ENCODE measurements at places on chromosomes 5 and 9.

DNA sequence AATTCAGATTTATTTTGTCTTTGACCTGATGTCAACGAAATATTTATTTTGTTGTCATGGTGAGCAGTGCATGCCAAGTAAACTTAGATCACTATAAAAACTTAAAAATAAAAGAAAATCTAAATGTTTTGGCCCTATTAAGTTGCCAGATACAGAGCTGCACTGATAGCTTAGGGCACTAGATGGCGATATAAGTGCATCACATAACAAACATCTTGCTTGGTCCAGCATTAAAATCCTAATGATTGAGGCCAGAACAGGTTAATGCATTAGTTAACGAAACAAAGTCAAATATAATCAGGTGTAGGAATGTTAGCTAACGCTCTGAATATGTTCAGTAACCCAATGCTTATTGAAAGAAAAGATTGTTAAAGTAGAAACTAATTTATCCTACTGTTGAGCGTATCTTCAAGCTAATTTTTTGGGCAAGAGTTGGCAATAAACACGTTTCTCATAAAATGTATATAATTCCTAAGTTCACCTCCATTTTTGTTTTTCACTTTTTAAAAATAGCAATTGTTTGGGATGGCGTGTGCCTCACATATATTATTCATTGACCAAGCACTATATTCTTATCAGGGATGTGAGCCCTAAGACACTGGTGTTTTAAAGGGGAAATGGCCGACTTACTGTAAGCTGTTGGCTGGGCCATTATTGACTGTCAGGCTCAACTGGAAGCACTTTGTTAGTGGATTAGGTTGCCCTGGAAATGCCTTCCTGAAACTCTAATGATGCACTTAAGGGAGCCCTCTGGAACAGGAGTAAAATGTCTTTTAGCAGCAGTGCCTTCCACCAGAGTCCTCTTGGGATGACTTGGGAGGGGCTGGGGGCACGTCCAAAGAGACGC, 33.3 kb downstream of the KCTD16 start:
- no peak for DNase-seq

DNA sequence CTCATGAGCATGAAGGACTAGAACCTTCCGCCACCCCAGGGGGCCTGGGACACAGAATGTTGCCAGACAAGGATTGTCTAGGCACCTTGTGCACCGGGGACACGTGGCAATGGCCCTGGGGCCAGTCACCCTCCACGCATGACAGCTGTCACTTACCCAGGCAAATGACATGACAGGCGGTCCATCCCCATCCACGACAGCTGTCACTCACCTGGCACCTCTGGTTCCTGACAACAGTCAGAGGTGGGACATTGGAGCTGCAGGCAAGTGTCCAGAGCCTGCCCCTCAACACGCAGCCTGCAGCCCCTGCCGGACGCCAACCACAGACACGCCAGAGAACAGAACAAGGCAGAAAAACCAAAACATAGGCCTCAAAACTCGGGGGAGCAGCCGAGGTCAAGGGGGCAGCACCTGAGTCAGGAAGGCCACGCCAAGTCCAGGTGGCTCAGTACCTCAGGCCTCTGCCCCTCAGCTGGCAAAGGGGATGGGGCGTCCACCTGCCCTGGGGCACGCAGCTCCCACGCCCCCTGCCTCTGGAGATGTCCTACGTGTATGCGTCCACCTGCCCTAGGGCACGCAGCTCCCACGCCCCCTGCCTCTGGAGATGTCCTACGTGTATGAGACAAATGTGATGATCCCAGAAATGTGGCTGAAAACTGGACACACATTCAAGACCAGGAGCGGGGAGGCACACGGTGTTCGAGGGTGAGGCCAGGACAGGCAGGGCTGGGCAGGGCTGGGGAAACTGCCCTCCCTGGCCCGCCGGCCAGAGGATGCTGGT, 14.5 kb downstream of the VAV2 start:
- DNase-seq: no peak

DNA sequence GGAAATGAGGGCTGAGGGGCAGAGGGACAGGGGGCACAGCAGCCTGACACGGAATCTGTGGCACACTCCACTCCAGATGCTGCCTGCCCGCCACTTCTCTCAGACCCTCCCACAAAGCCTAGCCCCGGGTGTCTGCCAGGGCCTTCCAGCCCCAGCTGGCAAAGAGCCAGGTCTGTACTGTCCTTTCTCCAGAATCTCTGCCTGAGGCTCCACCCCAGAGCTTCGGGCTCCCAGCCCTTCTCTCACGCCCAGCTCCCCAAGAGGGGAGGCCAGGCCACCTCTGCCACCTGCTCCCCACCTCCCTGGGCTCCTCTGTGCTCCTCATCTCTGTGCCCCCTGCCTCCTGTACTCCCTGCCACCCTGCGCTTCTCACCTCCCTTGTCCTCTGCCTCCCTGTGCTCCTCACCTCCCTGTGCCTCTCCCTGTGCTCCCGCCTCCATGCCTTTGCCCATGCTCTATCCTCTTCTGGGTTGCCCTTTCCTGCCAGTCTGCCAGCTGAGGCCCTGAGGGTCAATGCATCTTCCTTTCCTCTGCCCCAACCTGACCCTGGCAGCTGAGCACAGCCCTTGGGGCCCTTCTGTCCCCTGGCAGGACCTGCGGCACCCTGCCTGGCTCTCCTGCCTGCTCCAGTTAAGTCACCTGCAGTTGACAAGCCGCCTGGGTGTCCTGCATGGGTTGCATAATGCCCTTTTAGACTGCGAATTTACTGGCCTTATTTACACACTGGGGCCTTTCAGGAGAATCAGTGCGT, 36.4 kb downstream of the RASGEF1C start:
- DNase-seq: no peak

GRCh38 chr9:131312822-131313770, 23.6 kb downstream of the PLPP7 start:
- DNase-seq: no peak

- no peak for DNase-seq
These were observed 18.3 kb downstream of the PTGES2 start for GRCh38 chr9:128109050-128109709.

- no peak for DNase-seq
These were observed 64.1 kb upstream of the HSPA9 start for GRCh38 chr5:138639326-138639725.

DNA sequence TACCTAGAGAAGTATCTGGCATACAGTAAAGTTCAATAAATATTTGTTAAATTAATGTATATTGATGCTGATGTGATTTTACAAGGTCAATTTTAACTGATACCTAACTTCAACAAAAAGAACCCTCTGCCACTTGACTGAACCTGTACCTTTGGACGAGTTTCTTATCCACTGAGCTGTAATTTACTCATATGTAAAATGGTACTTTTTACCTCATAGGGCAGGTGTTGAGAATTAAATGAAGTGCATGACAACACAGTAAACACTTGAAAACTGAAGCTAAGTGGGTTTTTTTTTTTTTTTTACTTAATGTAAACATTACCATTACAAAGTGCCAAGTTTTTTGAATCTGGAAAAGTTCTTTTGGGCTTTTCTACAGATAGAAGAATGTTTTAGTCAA, 15.4 kb downstream of the NIPSNAP3B start:
- no peak for DNase-seq

DNA sequence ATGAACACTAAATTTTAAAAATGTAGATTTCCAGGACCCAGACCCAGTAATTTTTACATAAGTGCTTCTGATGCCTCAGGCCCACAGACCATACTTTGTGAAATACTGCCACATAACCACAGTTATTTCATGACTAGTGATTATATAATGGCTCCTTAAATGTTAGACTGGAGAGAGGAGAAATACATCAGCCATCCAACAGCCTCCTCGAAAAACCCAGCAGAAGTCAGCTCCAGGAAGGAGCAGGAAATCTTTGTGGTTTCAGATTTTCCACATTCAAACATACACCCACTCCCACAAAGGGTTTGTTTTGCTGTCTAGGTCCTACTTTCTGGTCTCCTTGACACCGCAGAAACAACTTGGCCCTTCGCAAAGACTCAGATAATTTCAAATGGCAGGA, 455.2 kb downstream of the DTWD2 start:
- no peak for DNase-seq

GRCh38 chr5:96252596-96252995, 180.5 kb downstream of the PCSK1 start:
- DNase-seq: no peak

GRCh38 chr9:127114606-127115005, 7.8 kb downstream of the ANGPTL2 start:
- DNase-seq: no peak

DNA sequence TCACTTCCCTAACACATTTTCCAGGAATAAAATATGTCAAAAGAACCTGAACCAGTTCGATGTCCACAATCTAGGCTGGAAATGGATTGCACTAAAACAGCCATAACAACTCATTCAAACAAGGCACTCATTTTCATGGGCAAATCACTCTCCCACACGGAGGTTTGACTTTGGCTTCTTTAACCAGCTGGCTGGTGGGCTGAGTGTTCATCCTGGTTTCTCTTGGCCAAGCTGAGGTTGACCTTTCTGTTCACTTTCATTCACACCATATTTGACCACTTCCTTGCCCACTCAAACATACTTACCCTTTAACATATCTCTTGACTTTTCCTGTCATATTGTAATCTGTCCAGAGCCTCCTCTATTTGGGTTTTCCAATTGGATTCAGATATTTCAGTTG, 5.4 kb downstream of the IL7R start:
- no peak for DNase-seq

- DNase-seq: no peak
These were observed 21.1 kb downstream of the TRAF1 start for GRCh38 chr9:120905315-120906164.

GRCh38 chr5:133514456-133514855, 97.9 kb downstream of the FSTL4 start:
- DNase-seq: no peak

GRCh38 chr9:72982146-72982799, 29.4 kb upstream of the ALDH1A1 start:
- no peak for DNase-seq

DNA sequence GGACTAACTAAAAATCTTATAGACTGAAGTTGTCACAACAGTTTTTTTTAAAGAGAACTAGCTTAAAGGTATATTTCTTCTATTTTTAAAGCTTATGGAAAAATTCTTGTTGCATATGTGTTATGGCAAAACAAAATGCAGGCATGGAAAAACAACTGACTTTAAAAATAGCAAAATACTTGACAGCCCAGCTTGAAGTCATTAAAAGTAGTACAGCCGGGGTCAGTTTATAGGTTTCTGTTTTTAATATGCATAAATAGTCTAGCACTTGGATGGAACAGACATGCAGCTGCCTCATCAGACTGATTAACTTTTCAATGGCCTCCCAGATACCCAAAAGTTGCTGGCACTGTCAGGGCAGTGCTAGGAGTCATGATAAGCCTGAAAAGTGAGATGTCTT, 22.3 kb upstream of the ARL15 start:
- no peak for DNase-seq

DNA sequence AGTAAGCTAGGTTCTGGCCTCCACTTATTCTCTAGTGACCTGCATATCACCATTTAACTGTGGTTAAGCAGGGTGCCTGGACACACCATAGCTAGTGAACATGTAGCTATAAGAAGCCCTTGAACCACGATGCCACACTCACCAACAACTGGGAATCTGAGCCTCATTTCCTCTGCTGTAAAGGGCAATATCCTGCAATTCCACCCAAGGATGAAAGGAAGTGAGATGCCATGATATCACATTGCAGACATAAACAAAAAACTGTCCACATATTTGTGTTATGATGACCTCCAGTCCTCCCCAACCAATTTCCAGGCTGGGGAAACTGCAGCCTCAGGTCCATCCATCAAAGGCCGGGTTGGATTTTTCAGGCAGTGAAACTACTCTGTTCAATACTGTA, 10.4 kb downstream of the TNIP1 start:
- no peak for DNase-seq

DNA sequence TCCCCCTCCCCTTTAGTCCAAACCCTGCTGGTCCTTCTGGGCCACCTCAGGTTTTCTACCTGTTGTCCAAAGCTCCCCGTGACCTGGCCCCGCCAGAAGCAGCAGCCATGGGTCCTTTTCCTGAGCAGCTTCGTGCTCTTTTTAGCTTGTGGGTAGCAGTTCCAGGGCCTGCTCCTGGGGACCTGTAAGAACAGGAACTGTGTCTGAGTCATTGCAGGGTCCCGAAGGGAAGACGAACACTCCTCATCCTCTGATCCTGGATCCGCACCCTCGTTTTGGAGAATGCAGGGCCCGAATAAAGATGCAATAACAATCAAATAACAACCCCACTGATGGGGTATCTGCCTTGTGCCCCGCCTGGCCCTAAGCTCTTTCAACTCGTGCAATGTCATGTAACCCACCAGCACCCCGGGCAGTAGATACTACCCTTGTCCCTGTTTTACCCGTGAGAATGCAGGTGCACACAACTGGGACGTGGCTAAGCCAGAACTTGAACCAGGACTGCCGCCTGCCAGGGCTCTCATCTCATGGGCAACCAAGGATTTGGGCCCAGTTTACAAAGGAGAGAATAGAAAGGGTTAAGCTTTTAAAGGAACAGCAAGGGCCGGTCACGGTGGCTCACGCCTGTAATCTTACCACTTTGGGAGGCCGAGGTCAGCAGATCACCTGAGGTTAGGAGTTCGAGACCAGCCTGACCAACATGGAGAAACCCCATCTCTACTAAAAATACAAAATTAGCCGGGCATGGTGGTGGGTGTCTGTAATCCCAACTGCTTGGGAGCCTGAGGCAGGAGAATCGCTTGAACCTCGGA, 33.2 kb downstream of the NEK6 start:
- no peak for DNase-seq

DNA sequence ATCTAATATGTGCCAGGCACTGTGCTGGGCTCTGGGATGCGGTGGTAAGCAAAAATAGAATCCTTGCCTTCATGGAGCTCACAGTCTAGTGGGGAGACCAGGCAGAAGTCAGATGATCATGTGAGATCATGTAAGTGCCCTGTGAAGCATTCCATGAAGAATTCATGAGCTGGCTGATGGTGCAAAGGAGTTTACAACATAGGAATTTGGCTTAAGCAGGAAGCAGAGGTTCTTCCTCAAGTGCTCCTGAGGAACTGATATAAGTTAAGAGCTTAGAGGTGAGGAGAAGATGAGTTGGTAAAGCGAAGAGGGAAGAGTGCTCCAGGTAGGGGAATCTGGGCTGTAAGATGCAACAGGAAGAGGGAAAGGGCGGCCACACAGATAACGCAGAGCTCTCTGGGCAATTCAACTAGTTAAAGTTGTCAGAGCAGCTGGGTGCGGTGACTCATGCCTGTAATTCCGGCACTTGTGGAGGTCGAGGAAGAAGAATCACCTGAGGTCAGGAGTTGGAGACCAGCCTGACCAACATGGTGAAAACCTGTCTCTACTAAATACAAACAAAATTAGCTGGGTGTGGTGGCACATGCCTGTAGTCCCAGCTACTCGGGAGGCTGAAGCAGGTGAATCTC, 78.5 kb upstream of the SPATA31D4 start:
- no peak for DNase-seq

DNA sequence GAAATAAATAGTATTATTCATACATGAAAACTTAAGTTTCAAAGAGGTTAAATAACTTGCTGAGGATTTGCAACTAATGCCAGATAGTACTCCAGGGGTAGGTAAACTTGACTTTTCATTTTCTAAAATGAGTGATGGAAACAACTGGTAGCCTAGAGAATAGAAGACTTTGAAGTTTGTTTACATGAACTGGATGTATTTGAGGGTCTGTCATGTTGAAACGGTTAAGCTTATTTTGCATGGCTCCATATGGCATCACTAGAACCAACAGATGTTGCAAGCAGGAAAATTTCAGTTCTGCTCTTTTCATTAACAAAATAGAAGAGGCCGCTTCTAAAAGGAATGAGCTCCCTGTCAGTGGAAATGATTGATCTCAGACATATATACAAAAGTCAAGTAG, 105.1 kb upstream of the SGCD start:
- no peak for DNase-seq

Measured in activated CD4-positive, alpha-beta T cell treated with anti-CD3 and anti-CD28 coated beads for 1 hour (primary cell).